ENCODE measurements at places on chromosomes 7 and 10.

DNA sequence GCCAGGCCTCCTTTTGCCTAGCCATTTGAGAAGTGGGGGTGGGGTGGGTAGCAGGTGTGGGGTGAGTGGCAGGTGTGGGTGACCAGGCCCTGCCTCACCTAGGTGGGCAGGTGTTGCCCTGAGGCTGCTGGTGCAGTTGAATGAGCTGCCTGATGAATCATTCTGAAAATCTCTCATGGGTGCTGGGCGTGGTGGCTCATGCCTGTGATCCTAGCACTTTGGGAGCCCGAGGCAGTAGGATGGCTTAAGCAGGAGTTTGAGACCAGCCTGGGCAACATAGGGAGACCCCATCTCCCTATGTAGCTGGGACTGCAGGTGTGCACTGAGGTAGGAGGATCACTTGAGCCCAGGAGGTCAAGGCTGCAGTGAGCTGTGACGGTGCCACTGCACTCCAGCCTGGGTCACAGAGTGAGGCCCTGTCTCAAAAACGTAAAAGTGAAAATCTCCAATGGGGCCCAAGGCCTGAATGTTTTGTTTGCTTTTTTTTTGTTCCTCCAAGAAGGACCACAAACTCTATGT lies 17.7 kb downstream of the TSPAN14 start:
- DNase-seq, result no peak

DNA sequence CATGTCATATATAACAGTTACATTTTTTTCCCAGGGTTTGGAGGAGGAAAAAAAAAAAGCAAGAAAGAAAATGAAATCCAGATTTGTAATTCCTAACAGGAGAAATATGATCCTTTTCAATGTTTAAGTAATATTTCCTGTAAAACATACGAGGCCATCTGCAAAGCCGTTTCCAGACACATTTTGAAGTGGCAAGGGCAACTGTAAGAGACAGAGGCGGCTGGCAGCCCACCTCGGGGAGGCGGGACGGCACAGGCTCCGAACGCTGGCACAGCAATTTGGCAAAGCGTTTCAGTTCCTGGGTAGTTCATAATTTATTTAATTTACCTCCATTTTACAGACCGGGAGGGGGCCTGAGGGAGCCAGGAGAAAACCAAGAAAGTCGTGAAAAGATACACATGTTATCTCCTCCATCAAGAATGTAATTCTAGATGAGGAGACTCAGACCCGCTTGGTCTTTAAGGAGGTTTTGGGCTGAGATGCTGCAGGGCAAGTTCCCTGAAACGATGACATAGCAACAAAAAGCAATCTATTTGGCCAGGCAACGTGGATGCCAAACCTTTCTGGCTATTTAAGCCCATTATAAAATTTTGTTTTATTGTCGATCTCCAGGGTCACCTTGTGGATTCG lies 448.5 kb upstream of the MKI67 start:
- DNase-seq, result no peak

DNA sequence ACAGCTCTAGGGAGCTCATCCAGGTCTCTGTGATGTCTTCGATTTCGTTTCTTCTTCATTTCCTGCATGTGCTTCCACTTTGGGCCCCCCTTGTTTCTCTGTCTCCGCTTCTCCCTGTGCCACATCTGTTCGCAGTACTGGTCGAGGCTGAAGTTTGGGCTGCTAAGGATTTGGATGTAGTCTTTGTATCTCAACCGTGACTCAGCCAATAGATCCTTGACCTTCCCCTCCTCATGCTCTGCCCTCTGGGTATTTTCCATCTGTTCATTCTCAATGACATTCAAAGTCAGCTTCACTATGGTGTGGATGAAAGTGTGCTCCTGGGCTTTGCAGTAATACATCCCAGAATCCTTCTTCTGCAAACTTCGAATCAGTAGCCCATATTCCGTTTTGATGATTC lies 187.4 kb downstream of the SEMA3D start:
- DNase-seq, result no peak

DNA sequence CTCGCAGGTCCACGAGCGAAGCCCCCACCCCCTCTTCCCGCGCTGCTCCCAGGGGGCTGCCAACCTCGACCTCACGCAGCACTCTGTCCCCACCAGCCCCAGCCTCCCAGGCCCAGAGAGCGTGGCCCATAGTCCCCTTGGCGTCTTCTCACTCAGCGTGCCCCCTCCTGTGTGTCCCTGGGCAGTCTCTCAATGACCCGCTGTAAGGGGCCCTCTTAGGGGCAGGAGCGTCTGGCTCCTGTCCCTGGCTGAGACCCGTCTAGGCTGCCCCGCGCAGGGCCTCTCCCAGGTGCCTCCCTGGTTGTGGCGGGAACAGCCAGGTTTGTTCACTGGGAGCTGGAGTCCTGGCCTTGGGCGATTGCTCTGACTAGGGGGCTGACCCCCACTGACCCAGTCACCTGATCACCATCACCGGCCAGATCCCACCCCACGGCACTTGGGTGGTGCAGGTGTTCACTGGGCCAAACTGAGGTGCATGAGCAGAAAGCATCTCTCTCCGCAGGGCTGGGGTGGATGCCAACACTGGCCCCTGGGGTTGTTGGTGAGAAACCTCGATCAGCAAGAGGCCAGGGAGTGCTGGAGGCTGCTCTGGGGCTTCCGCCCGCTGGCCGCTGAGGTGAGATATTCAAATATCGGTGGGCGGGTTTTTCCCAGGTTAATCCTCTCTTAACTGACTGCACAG lies 12.6 kb upstream of the WDFY4 start:
- no peak for DNase-seq

DNA sequence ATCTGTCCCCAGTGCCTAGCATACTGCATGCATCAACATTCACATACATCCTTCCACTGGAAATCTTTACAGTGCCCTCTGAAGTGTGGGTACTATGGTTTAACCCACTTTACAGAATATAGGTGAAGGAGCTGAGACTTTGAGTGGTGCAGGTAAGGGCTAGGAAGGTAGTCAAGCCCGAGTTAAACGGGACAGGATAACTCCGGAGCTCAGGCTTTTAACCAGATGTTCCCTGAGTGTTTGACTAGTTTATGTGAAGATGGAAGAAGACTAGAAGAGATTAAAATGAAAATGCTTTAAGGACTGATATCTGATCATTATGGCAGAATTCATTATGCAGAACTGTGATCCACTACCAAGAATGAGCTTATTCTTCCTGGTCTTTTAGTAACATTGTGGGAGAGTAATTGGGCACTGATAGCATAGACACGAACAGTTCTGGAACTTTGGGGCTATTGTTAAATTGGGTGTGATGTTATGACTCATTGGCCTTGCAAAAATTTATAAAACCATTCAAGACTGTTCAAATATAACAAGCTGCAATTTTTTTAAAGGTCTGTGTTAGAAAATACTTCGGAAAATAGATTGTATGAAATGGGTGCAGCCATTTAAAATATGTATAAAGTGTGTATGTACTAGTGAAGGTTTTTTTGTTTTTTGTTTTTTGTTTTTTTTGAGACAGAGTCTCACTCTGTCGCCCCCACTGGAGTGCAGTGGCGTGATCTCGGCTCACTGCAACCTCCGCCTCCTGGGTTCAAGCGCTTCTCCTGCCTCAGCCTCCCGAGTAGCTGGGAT lies 4.4 kb downstream of the CUL1 start:
- no peak for DNase-seq

GRCh38 chr7:123367484-123368122 lies 166.8 kb downstream of the IQUB start:
- DNase-seq, result no peak

- no peak for DNase-seq
Observed at GRCh38 chr7:158461824-158462223, 125.8 kb downstream of the PTPRN2 start.

- DNase-seq, result no peak
Observed at GRCh38 chr7:128775744-128776474, at the start of gene OPN1SW. Gene OPN1SW (minus strand): TSS chr7:128775794. CDS start chr7:128775781, 13 bp downstream.

GRCh38 chr10:18533896-18534295 lies 117.5 kb downstream of the NSUN6 start:
- no peak for DNase-seq
